ENCODE measurements at places on chromosomes 2 and 18.
A peak's percentile ranks its signal among the peaks of the same experiment; 100 is the strongest.

- peaks cover 29% of the 10 kb centered on the region for H3K36me3 ChIP-seq
- no peak overlapping the region for H3K4me3 ChIP-seq
- H3K27me3 ChIP-seq = no peaks in the 10 kb centered on the region
- H3K27ac ChIP-seq = no peak overlapping the region
- no peak for DNase-seq
These were observed 17.4 kb downstream of the NAPG start for GRCh38 chr18:10543277-10543676.

DNA sequence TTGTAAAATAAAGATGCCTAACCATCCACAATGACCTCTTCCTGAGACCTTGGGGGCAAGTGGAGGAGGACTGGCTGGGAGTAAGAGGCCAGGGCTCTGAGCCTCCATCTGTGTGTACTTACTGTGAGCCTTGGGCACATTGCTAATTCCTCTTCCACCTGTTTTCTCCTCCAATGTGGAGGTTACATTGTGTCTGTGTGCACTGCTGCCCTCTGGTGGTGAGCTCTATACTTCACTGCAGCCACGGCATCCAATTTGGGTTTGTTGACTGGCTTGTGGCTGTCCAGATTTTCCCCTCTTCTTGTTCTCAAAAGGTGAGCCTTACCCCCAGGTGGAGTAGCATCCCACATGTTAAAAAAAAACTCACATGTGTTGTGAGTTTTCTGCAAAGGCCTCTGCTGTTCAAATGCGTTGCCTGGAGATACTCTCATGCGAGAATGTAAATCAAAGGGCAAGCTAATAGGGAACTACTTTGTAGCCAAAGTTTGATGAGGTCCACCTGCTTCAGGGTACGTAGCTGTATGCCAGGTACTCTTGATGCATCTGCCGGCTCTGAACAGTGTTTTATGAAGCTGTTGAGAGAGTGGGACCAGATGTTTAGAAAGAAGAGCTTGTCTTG, 80.8 kb downstream of the APOB start:
- H3K4me3 ChIP-seq = no peak overlapping the region
- no peaks in the 10 kb centered on the region for H3K36me3 ChIP-seq
- H3K4me1 ChIP-seq = no peaks in the 10 kb centered on the region
- DNase-seq = peak; percentile 70
- H3K27me3 ChIP-seq = no peaks in the 10 kb centered on the region

- H3K27me3 ChIP-seq = no peaks in the 10 kb centered on the region
- no peak for DNase-seq
- H3K27ac ChIP-seq = no peak overlapping the region
- H3K4me3 ChIP-seq = no peak overlapping the region
- H3K4me1 ChIP-seq = no peaks in the 10 kb centered on the region
These were observed 174.4 kb upstream of the FBXO11 start for GRCh38 chr2:48080534-48081316.

- no peak overlapping the region for H3K4me3 ChIP-seq
- DNase-seq = no peak
- H3K4me1 ChIP-seq = no peaks in the 10 kb centered on the region
- no peaks in the 10 kb centered on the region for H3K27me3 ChIP-seq
- no peak overlapping the region for H3K27ac ChIP-seq
- H3K36me3 ChIP-seq = no peaks in the 10 kb centered on the region
These were observed 41.9 kb upstream of the EPB41L3 start for GRCh38 chr18:5585653-5586052.

- no peak overlapping the region for H3K4me3 ChIP-seq
- no peaks in the 10 kb centered on the region for H3K36me3 ChIP-seq
- no peaks in the 10 kb centered on the region for H3K4me1 ChIP-seq
- no peak overlapping the region for H3K27ac ChIP-seq
- DNase-seq = no peak
These were observed 567.9 kb downstream of the FBXO15 start for GRCh38 chr18:73579698-73580097.

- no peaks in the 10 kb centered on the region for H3K27me3 ChIP-seq
- H3K36me3 ChIP-seq = no peaks in the 10 kb centered on the region
- H3K4me3 ChIP-seq = no peak overlapping the region
- no peaks in the 10 kb centered on the region for H3K4me1 ChIP-seq
- DNase-seq = no peak
These were observed 47.7 kb downstream of the GLI2 start for GRCh38 chr2:120783371-120783791.
